ENCODE measurements at places on chromosomes 2 and 18.

- DNase-seq = no peak
Measured at GRCh38 chr2:147760984-147761383, 83.8 kb upstream of the ACVR2A start.

GRCh38 chr2:23381084-23381483 is 3.9 kb upstream of the KLHL29 start:
- no peak for DNase-seq

DNA sequence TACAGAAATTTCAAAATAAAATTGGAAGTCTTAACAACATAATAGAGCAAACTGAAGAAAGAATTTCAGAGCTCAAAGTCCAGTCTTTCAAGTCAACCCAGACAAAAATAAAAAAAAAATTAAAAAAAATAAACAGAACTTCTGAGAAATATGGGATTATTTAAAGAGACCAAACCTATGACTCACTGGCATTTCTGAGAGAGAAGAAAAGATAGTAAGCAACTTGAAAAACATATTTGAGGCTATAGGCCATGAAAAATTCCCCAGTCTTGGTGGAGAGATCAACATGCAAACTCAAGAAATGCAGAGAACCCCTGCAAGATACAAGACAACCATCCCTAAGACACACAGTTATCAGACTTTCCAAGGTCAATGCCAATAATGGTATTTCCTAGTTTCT is 167.4 kb downstream of the RNF144A start:
- DNase-seq = no peak

DNA sequence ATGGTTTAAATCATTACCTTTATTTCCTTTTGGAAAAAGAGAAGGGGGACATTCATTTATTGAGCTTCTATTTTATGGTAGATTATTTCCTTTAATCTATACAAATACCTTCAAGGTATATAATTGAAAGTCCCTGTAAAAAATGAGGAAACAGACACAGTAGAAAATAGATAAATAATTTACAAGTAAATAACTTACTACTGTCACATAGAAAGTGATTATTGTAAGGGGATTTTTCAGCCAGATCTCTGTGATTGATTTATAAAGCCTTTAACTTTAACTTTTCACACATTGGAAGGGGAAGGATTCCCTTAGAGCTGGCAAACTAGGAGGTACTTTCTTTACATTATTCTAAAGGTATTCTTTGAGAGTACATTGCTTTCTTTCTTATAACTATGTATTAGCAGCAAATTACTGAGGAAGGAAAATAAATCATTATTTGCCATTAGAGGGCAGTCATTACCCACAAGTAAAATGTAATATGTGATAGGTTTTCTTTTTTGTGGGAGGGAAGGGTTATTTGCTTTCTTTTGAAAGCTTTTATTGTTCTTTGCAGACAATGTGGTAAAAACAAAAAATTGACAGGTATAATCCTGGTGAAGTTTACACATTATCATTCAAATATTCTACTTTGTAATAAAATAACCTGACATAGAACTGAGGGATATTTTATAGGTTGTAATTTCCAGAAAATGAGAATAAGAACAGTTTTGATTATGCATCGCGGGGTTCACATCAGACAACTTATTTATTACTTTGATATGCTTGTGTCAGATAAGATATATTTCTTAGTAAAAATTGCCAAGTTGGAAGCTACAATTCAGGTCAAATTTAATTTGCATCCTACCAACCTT is 24.8 kb upstream of the RPE start:
- peak; percentile 63 for DNase-seq

DNA sequence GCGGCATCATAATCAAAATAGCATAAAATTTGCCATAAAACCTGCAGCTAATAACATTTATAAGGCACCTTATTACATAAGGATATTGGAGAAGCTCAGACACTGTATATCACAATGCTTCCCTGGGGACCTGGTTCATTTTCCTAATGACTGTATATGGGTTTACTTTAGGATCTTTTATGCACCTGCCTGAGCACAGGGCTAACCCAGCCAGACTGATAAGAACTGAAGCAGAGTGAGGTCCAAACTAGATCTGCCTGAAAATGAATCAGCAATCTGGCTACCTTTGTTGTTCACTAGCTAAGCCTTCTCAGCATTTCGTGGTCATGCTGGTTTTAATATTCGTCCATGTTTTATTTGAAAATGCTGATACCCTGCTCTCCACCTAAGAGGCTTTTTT is 1922.3 kb upstream of the CELF4 start:
- DNase-seq = no peak

GRCh38 chr2:233331536-233331935 is 22.8 kb upstream of the DGKD start:
- no peak for DNase-seq

GRCh38 chr2:3253913-3254441 is 123.6 kb downstream of the EIPR1 start:
- DNase-seq = no peak

GRCh38 chr2:8271461-8271860 is 410.4 kb upstream of the ID2 start:
- DNase-seq = no peak

DNA sequence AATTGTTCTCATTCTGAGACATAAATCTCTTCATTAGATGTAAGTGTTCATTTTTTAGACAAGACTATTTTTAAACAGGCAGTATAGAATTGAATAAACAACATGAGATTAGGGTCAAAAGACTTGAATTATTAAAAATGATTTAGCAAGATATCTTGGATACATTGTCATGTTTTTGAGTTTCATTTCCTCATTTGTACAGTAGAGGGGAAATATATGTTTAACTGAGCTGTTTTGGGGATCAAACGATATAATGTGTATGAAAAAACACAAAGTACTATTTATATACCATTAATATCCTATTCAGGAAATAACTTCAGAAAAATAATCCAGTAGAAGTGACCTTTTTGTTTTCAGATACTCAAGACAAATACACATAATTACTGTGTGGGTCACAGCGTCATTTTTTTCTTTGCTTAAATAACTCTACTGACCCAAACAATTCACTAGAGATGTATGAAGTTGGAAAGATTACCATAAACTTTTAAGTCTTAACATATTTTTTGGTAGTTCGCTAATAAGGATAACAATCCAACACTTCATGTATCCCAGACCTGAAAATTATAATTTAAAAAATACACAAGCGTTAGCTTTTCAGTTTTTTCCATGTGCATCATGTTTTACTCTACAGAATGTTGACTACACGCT is 896 bp upstream of the ASXL3 start:
- DNase-seq = no peak

- DNase-seq = no peak
Measured at GRCh38 chr18:33466822-33467221, 26.3 kb upstream of the CCDC178 start.

DNA sequence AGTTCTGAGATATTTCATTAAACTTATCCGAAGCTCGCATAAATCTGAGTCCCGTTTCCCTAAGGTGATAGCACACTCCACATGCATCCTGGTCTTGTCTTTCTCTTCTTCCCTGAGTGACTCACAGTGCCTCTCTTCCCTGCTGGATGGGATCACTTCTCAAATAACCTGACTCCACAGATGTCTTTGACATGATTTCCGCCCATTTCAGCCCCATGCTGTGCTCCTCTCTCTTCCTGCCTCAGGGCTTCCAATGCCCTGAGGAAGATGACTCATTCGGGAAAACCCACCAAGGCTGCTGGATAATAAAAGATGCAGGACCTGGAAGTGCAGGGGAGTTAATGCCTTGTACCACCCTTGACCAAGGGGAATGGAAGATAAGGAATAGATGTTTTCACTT is 441.7 kb upstream of the SOX11 start:
- peak; percentile 22 for DNase-seq

GRCh38 chr2:27217173-27218121 is at the start of gene CAD:
Gene CAD (plus strand): TSS chr2:27217369. CDS start chr2:27217552, 183 bp downstream.
- DNase-seq = peak; percentile 97

GRCh38 chr2:235265348-235265965 is 228.4 kb upstream of the AGAP1 start:
- DNase-seq = no peak

DNA sequence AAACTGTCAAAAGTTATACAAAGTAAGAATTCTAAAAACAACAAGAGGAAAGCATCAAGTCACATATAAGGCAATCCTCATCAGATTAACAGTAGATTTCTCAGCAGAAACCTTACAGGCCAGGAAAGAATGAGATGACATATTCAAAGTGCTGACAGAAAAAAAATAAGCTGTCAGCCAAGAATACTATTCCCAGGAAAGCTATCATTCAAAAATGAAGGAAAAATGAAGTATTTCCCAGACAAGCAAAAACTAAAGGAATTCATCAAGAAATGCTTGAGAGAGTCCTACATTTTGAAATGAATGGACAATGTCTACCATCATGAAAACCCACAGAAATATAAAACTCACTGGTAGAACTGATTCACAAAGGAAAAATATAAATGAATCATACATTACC is 268.9 kb upstream of the OSR1 start:
- no peak for DNase-seq

DNA sequence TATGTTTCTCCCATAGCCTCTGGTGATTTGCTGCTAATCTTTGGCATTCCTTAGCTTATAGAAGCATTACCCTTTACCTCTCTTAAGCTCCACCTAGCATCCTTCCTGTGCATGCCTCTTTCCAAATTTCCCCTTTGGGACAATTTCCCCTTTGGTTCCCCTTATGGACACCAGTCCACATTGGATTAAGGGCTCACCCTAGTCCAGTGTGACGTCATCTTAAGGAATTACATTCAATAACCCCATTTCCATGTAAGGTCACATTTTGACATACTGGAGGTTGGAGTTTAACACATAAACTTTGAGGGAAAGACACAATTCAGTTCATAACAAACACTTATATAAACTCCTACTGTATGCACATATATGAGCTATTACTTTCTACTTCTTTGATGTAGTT is 916.6 kb downstream of the SLC4A3 start:
- no peak for DNase-seq

GRCh38 chr2:233142355-233142897 is 82.3 kb downstream of the INPP5D start:
- DNase-seq = no peak

GRCh38 chr2:200230716-200231115 is 75.8 kb upstream of the SPATS2L start:
- no peak for DNase-seq

GRCh38 chr2:122755281-122755780 is 999.9 kb downstream of the TSN start:
- DNase-seq = no peak

- DNase-seq = no peak
Measured at GRCh38 chr18:71293322-71293721, 1004.5 kb downstream of the SOCS6 start.

DNA sequence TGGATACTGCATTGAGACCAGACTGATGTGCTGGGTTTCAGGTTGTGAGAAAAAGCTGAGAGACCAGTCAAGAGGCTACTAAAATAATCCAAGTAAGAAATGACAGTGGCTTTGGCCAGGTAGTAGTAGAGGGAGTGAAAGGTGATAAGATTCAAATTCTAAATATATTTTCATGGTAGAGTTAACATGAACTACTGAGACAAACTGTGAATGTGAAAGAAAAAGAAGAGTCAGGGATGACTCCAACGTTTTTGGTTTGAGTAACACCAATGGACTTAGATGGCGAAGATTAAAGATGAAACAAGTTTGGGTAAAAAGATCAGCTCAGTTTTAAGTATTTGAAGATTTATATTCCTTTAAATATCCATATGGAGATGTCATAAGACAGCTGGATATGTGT is 209.4 kb downstream of the ZEB2 start:
- no peak for DNase-seq

GRCh38 chr2:67137699-67138098 is 259.4 kb upstream of the ETAA1 start:
- no peak for DNase-seq

DNA sequence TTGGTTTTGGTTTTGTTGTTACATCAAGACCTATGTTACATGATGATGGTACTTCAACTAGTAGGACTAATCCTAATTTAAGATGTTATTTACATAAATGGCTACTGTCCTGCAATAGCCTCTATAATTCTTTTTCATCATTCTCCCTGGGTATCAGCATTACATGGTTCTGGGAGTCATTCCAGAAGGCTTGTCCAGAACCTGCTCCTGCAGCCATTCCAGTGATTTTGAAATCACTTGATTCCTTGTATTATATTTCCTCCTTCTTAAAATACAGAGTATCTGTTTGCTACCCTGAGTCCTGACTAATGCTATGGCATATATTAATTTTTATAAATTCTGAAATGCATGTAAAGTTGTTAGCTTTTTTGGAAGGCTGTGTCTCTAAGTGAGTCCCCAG is 400.5 kb upstream of the MEIS1 start:
- DNase-seq = no peak

DNA sequence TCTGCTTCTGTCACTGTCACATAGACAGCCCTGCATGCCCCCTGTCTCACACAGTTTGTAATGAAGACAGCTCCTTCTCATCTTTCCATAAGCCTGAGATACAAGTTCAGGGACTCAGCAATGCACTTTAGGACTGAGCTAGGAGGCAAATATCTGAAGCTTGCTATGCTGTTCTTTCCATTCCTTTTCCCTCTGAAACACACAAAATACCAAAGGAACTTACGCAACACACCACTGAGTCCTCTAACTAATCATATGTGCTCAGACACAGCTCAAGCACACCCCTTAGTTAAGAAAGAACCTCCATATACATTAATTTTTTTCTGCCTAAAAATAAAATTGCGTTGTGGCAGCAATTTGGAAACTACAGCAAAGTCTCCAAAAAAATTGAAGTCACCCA is 17.9 kb downstream of the SERPINB8 start:
- DNase-seq = no peak

DNA sequence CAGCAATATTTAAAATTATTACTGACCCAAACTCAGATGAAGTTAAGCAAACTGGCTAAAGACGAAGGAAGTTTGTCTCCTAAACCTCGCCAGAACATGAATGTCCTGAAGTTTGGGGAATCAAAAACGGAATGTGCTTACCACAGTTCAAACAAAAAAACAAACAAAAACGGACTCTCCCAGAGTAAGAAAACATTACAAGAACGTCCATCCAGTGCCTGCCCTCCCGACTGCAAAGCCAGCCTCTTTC is 1.1 kb downstream of the KANSL1L start:
- DNase-seq = no peak

- peak; percentile 76 for DNase-seq
Measured at GRCh38 chr2:140863713-140864112, 1267.1 kb downstream of the LRP1B start.

DNA sequence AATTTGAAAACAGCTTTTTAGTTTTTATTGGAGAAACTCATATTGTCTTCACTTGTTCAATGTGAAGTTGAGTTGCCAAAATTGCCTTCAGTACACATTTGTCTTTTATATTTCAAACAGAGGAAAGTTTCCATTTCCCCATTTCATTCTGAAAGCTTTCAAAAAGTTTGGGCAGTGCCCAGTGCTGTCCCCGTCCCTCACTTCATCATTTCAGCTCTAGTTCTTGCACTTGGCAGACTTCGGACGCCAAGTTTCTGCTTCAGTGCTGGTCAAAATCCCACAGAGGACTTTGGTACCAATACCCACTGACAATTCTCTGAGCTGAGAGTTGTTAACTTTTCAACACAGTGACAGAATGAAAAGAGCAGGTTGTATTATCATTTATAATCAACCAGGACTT is 43.4 kb upstream of the AQP4 start:
- no peak for DNase-seq

- DNase-seq = no peak
Measured at GRCh38 chr2:159010340-159010739, 41.9 kb downstream of the TANC1 start.

Measured in GM23338 (cell line).